ENCODE measurements at places on chromosomes 3 and 15. TPM values are rescaled to one million over a fixed set of nuclear protein-coding genes. Genes with fewer than 3 reads are reported as not detected.

DNA sequence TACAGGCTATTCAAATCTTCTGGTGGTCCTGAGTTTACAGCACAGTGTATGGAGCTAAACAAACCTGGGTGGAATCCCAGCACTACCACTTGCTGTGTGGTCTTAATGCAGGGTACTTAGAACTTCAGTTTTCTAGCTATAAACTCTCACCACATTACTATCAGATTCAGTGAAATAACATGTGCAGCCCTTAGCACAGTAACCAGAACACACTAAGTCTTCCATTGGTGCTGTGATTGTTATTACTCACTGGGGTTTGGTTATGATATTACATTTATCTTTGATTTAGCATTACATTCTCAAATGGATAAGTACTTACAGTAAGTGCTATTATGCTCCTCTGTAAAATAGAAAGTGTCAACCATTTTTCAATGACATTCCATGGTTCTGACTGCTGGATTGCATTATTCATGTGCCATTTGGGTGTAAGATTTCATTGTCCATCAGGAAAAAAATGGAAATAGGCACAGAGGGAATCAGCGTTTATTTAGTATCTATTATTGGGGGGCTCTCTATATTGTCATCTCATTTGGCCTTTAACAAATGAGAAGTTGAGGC, 81.9 kb downstream of the PDE8A start:
- ATAC-seq = no peak

- ATAC-seq = no peak
Measured at GRCh38 chr3:147744967-147745366, 335.8 kb downstream of the ZIC1 start.

GRCh38 chr3:35968043-35968622, 328.8 kb downstream of the ARPP21 start:
- ATAC-seq = no peak

GRCh38 chr3:149005416-149005815, 14.1 kb downstream of the GYG1 start:
- ATAC-seq = no peak

- ATAC-seq = no peak
Measured at GRCh38 chr3:108342837-108343486, 46.6 kb downstream of the HHLA2 start.

DNA sequence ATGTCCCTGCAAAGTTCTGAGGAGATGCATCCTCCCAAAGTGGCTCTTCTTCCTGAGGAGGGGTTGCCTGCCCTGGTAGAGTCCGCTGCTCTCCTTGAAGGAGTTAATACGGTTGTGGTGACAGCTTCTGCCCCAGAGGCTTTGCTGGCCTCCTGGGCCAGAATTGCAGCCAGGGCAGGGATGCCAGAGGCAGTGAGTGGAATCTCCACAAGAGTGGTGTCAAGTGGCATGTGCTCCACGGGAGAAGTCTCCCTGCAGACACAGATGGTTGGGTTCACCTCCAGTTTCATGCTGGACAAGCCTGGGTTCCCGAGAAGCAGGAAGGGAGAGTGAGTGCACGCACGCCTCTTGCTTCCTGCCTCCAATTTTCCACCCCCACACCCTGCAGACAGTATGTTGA, 105.5 kb downstream of the SLC25A26 start:
- no peak for ATAC-seq

DNA sequence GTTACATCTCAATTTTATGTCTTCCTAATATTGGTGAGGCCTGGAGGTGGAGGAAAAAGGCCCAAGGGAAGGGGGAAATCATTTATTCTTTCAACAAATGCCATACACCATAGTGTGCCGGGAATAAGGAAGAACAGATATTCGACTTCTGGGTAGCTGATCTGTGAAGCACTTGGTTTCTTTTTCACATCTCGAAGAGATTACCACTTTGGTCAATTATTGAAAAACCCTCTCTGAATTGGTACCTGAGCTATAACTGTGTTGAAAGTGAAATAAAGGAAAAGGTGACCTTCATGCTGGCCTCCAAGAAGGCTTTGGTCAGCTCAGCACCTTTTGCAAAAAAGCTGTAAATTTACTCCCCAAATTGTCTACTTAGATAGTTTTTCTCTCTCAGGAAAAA, 14.2 kb upstream of the MB21D2 start:
- no peak for ATAC-seq

GRCh38 chr3:188176884-188177283, 22.9 kb downstream of the LPP start:
- ATAC-seq = no peak

DNA sequence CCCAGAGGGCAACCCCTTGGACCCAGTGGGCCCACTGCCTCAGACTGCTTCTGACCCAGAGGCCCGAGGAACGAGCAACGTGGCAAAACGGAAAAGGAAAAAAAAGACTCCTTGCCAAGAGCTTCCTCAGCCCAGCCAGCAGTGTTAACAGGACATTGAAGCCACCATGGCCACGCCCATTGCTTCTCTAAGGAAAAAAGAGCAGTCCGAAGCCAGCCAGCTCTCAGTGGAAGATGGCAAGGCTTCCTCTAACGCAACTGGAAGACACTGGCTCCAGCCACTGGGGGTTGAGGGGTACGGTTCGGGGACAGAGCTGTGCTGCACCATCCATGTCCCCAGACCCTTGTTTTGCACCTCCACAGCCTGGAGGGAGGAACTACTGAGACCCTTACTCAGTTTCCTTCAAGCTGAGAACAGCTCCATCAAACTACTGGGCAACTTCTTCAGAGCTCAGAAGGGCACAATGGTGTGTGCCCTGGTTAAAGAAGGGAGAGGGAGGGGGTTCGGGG, 10.7 kb downstream of the BMF start:
- no peak for ATAC-seq

- no peak for ATAC-seq
Measured at GRCh38 chr15:77282333-77282732, 137.6 kb downstream of the PEAK1 start.

DNA sequence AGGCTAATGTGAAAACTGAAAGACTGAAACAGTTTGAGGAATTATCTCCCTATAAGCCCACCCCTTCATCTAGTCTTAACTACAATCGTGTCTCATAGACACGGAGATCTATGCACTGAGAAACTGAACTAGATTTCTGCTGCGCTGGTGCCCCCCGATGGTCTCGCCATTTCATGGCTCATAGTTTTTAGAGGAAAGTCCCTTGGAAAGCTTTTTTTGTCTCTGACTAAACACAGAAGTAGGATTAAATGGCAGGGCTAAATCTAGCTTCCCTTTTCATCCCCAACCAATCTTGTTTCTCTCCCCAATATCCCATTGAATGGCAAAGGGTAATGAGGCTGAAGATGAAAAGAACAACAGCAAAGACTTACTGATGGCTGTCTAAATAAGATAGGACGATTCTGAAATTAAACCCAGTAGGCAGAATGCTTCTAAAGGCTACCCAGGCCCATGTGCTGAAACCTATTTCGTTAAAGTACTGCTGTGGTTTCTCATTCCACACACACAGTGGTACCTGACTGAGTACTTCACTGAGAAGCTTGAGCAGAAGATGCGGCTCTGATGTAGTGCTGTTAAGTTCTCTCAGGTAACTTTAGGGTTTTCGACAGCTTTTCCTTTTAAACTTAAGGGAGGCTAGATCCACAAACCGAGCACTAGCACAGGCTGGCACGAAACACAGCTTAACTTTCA, 142.7 kb downstream of the GADL1 start:
- ATAC-seq = no peak

- ATAC-seq = no peak
Measured at GRCh38 chr3:58293516-58293915, 12.5 kb upstream of the RPP14 start.

DNA sequence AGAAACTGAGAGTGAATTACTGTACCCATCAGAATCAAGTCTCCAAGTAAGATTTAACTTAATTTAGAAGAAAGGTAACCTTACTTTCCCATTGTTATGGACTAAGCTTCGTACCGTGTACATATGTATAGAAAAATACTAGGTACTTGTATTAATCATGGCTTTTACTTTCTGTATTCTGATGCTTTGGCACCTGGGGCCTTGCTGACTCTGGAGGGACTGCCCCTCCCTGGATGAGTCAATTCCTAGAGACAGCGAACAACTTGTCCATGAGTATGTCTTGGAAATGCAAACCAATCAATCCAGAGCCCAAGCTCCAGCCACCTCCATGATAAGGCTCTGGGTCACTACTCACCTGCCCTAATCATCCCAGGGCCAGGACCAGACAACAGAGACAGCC, 50.0 kb upstream of the DGKG start:
- ATAC-seq = peak; percentile 75

DNA sequence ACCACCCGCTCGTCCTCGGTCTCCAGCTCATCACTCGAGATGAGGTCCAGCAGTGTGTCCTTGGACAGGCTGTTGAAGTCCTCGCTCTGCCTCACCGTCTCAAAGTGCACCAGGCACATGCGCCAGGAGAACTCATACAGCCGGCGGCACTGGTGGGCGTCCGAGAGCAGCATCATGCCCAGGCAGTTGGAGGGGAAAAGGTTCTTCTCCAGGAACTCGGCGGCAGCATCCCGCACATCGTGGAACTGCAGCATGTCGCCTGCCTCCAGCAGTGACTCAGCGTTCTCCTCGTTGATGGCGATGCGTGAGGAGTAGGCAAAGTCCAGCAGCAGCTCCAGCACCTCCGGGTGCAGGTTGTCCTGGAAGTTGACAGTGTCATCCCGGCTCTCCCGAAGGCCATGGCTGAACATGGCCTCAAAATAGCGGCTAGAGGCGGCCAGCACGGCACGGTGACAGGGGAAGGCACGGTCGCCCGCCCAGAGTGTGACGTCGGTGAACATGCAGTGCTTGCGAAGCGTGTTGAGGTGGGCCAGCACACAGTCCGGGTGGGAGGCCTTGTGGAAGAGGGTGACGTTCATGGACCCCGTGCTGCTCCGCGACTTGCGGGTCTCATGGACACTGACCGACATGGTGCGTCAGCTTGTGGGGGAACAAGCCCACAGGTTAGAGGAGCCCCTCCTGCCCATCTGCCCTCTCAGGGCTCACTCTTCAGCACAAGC, 25.4 kb downstream of the KLHL25 start:
- ATAC-seq = no peak

GRCh38 chr3:48711727-48712126, 5.3 kb downstream of the IP6K2 start:
- ATAC-seq = no peak

DNA sequence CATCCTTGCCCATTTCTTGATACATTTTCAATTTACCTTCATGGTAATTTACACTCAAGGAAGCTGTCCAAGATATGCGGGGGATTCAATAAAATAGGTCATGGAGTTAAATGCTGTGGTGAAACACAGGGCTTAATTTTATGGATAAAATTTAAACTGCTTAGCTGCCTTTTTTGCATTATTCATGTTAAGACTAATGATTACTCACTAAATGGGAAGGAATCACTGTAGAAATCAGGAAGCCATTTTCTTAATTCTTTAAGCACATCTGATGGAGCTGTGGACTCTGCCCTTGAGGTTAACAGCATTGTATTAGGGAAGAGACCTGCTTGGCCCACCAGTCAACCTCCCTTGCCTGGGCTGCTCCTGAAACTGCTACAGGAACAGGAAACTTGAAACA, 62.5 kb upstream of the RBP1 start:
- ATAC-seq = no peak

DNA sequence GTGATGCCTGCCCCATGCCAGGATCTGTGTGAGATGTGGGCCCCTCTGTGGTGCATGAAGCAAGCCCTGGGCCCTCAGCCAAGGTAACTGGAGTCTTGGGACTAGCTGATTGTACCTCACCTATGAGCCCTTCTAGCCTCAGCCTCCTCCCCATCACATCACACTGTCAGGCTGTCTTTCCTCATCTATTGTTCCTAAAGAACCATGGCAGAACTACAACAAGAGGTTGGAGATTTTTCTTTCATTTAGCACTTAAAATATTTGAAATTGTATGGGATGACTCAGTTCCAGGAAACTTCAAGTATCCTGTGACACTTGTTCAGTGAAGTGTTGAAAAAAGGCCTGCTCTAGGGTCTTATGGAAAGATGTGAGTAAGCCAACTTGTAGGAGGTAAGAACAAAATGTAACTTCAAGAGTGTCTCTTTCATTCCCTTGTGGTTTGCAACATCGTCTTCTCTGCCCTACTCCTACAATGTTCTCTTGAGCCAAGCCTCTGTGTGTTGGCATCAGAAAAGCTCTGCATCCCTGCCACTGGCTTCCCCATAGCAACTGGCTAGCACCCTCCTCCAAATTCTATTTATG, 58.7 kb upstream of the TIPARP start:
- ATAC-seq = no peak

DNA sequence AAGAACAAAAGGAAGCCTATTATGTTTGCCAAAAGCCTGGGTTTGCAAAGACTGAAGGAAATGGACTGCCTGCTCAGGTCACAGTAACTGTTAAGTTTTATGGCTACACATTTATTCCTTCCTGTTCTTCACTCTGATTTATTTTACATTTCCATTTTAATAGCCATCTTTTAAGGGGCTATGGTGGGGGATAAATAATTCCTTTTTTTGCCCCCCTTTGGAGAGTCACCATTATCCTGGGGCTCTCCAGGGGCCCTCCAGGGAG, 53.5 kb upstream of the MYZAP start:
- no peak for ATAC-seq

DNA sequence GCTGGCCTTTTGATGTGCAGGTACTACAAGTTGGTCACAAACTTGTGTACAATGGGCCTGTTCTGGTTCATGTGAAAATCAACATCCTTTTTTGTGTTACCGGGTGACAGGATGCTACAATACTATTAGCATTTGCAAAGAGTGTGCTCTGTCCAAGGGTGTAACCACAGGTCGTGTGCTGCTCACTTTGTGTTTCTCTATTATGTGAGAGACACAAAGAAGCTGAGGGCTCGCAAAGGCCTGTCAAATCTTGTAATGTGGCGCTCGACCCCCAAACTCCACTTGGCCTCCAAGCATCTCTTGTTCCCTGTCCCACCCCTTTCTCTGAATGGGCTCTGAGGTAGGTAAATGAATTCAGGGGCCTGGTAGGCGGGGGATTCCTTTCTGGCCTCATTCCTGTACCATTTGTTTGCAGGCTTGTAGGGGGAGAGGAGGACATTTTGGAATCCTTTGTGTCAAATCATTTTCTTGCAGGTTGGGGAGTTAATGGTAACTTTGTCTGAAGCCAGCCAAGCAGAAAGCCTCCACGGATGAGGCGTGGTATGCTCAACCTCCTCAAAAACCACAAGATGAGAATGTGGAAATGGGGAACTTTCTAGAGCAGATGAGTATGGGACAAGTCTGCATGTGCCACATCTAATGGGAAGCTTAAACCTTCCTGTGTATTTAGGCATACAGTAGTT, 109.1 kb downstream of the OPA1 start:
- no peak for ATAC-seq

- peak; percentile 97 for ATAC-seq
Measured at GRCh38 chr3:178777718-178778411, 241.6 kb downstream of the KCNMB2 start.

- no peak for ATAC-seq
Measured at GRCh38 chr3:101244212-101244575, 76.2 kb downstream of the IMPG2 start.

LRRC2 gene
- total RNA-seq = 0.28 TPM

PLA2G4E gene
- 18.1 TPM for total RNA-seq

AHSG gene
- not detected for total RNA-seq

GRAMD1C gene
- 5.0 TPM for total RNA-seq

NLGN1 gene
- 0.44 TPM for total RNA-seq

KBTBD13 gene
- not detected for total RNA-seq

Data from esophagus mucosa (tissue), 1 donor.